ENCODE measurements at places on chromosomes 5 and 9. TPM values are rescaled to one million over a fixed set of nuclear protein-coding genes. Genes with fewer than 3 reads are reported as not detected.

Gene TMEM232
- 0.27 TPM for total RNA-seq

Gene GFPT2
- total RNA-seq, result not detected

Gene FBN2
- not detected for total RNA-seq

Gene QRFP
- total RNA-seq, result not detected

Gene PDE6A
- not detected for total RNA-seq

Gene HOMER1
- 13.7 TPM for total RNA-seq

- no peaks in the 10 kb centered on the region for H3K27me3 ChIP-seq
- no peak overlapping the region for H3K27ac ChIP-seq
- no peak overlapping the region for H3K4me3 ChIP-seq
- no peaks in the 10 kb centered on the region for H3K36me3 ChIP-seq
Measured at GRCh38 chr5:2387250-2387633, 364.2 kb downstream of the IRX2 start.

DNA sequence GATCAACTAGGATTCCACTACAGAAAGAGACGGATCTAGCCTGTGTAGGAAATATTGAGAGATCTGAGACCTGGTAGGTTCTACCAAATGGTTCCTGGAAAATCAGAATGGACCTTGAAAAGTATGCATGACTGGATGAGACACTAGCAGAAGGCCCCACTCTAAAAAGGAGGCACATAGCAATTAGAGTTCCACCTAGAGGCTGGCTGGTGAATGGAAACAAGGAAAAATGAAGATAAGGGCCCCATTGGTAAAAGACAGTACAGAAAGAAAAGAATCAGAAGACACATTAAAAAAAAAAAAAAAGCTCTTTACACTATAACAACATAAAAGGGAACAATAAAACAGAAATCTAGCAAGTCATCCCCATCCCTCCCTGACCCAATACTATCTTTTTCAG is 518.5 kb downstream of the NR2F1-AS1 start:
- no peak for DNase-seq
- H3K27me3 ChIP-seq, result no peaks in the 10 kb centered on the region
- no peaks in the 10 kb centered on the region for H3K4me1 ChIP-seq

GRCh38 chr5:149071216-149071615 is 8.4 kb upstream of the SH3TC2 start:
- H3K27ac ChIP-seq, result no peak overlapping the region
- no peaks in the 10 kb centered on the region for H3K4me1 ChIP-seq
- H3K27me3 ChIP-seq, result peaks cover 12% of the 10 kb centered on the region
- no peak overlapping the region for H3K4me3 ChIP-seq
- no peaks in the 10 kb centered on the region for H3K36me3 ChIP-seq
- no peak for DNase-seq

DNA sequence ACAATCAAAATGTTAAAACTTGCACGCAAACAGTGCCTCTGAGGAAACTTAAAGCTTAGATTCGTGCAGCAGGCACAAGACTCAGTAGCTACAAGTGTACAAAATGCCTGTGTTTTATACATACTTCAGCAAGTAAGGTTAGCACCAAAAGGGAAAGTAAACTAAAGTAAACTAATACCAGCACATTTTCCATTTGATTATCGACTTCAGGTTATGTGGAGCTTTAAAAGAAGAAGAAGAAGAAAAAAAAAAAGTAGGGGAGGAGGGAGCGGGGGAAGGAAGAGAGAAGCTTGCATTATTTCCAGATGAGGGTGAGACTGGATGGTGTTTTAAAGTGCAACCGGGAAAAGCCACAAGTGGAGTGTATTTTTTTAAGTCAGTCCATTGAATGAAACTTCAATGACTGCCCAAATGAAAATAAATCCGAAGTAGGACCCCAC is 596 bp upstream of the ADAMTS6 start:
- H3K36me3 ChIP-seq, result no peaks in the 10 kb centered on the region
- H3K27ac ChIP-seq, result peak overlapping the region; percentile 85
- H3K4me3 ChIP-seq, result no peak overlapping the region
- H3K4me1 ChIP-seq, result peaks cover 7% of the 10 kb centered on the region

- no peak overlapping the region for H3K4me3 ChIP-seq
- H3K27me3 ChIP-seq, result no peaks in the 10 kb centered on the region
- H3K27ac ChIP-seq, result no peak overlapping the region
- no peak for DNase-seq
- H3K4me1 ChIP-seq, result no peaks in the 10 kb centered on the region
- no peaks in the 10 kb centered on the region for H3K36me3 ChIP-seq
Measured at GRCh38 chr9:104882086-104882485, 45.9 kb downstream of the ABCA1 start.

GRCh38 chr9:19373527-19373926 is 6.5 kb downstream of the RPS6 start:
- H3K27me3 ChIP-seq, result no peaks in the 10 kb centered on the region
- H3K4me1 ChIP-seq, result peaks cover 27% of the 10 kb centered on the region
- H3K4me3 ChIP-seq, result no peak overlapping the region
- H3K27ac ChIP-seq, result peak overlapping the region; percentile 56
- peaks cover 48% of the 10 kb centered on the region for H3K36me3 ChIP-seq

GRCh38 chr9:136668983-136669790 is 6.5 kb downstream of the EGFL7 start:
- DNase-seq, result peak; percentile 39
- H3K27ac ChIP-seq, result no peak overlapping the region
- H3K4me1 ChIP-seq, result peaks cover 2% of the 10 kb centered on the region
- H3K4me3 ChIP-seq, result no peak overlapping the region
- H3K36me3 ChIP-seq, result no peaks in the 10 kb centered on the region
- peaks cover 9% of the 10 kb centered on the region for H3K27me3 ChIP-seq

DNA sequence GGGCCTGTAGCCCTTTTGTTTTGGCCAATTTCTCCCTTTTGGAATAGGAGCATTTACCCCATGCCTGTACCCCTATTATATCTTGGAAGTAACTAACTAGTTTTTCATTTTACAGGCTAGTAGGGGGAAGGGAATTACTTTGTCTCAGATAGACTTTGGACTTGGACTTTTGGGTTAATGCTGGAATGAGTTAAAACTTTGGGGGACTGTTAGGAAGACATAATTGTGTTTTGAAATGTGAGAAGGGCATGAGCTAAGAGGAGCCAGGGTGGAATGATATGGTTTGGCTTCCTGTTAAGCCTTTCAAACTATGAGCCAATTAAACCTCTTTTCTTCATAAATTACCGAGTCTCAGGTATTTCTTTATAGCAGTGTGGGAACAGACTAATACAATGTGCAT is 168.1 kb downstream of the FGF1 start:
- peaks cover 4% of the 10 kb centered on the region for H3K4me1 ChIP-seq
- no peaks in the 10 kb centered on the region for H3K27me3 ChIP-seq
- no peak overlapping the region for H3K27ac ChIP-seq
- no peak for DNase-seq
- H3K36me3 ChIP-seq, result no peaks in the 10 kb centered on the region

- H3K27ac ChIP-seq, result no peak overlapping the region
- peaks cover 3% of the 10 kb centered on the region for H3K36me3 ChIP-seq
- H3K4me1 ChIP-seq, result peaks cover 9% of the 10 kb centered on the region
- peaks cover 41% of the 10 kb centered on the region for H3K27me3 ChIP-seq
- H3K4me3 ChIP-seq, result no peak overlapping the region
Measured at GRCh38 chr5:88656221-88656950, 226.6 kb downstream of the MEF2C start.

All from activated CD8-positive, alpha-beta T cell treated with anti-CD3 and anti-CD28 coated beads for 36 hours (primary cell).